GM12864 (cell line): ENCODE measurements at places on chromosomes 13 and 19.

DNA sequence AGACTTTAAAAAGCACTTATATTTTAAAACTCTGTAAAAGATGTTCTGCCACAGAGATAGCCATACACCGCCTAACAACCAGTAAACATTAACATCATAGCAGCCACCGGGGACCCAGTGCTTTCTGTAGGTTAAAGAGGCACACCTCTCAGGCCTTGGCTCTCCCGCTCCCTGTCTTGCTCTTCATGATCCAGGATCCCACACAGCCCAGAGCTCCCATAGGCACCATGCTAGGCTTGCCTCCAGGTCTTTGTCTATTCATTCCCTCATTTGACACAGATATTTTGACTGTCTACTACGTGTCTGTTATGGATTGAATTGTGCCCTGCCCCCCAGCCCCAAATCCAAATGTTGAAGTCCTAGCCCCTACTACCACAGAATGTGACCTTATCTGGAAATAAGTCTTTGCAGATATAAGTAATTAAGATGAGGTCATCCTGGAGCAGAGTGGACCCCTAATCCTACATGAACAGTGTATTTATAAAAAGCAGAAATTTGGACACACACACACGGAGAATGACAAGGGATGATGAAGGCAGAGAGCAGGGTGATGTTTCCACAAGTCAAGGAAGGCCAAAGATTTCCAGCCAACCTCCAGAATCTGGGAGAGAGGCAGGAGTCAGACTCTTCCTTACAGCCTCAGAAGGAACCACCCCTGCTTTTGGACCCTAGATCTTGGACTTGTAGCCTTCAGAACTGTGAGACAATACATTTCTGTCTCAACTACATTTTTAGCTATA is 272.6 kb downstream of the DNAJC15 start:
- no peak for DNase-seq

DNA sequence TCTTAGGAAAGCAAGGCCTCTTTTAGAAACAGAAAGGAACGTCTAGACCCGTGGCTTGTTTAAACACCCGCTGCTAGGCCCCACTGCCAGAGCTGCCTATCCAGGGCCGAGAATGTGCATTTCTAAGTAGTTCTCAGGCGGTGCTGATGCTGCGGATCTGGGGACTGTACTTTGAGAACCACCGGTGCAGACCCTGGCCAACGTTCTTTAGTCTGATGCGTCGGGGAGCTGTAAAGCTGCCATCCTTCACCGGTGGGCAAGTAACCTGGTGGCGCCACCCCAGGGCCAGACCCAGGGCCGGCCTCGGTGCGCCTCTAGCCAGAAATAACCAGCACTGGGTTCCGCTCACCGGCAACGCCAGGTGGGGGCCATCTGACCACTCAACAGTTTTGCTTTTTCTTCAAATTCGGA is 47.1 kb downstream of the TGDS start:
- peak; percentile 26 for DNase-seq

DNA sequence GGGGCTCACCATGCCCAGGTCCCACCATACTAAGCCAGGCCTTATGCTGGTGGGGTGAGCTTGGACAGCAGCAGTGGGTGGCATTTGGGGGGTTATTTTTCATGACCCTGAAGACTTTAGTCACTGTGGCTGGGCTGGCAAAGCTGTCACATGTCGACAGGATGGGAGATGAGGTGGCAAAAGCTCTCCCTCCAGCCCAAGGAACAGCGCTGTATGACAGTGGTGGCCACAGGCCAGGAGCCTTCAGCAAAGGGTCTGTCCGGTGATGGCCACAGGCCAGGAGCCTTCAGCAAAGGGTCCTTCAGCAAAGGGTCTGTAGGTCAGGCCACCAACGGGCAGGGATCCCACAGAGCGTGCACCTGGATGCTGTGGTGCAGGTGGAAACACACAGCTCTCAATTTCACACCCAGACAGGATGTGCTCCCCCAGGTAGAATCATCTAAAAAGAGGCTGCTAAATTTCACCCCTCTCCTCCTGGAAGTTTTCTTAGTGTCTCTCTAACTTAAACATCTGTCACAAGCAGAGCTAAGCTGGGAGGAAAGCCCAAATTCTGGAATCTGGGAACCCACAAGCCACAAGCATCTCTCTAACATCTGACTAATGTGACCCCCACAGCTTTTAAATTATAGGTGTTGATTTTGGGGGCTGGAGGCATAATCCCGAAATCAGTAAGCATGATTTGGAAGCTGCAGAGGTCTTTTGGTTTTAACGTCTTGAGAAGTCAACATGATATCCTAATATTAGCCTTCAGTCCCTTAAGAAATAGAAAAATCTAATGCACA is 23.0 kb downstream of the COL4A1 start:
- no peak for DNase-seq

DNA sequence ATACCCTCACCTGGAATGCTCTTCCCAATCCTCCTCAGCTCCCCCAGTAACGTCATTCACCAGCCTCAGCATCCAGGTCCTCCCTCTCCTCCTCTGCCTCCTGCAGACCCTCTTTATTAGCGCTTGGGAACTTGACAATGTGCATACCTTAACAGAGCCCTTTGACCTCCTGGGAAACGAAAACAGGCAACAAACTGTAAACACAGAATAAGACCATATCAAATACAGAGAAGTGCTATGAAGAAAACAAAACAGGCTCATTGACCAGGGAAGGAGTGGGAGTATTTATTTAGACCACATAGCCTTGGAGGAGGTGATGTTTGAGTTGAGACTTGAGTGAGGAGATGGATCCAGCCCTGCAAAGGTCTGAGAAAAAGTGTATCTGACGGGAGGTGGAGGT is 107.9 kb upstream of the SLC7A1 start:
- no peak for DNase-seq

GRCh38 chr13:65917731-65918130 is 1312.4 kb downstream of the PCDH9 start:
- no peak for DNase-seq
